ENCODE measurements at places on chromosomes 2 and 18.

DNA sequence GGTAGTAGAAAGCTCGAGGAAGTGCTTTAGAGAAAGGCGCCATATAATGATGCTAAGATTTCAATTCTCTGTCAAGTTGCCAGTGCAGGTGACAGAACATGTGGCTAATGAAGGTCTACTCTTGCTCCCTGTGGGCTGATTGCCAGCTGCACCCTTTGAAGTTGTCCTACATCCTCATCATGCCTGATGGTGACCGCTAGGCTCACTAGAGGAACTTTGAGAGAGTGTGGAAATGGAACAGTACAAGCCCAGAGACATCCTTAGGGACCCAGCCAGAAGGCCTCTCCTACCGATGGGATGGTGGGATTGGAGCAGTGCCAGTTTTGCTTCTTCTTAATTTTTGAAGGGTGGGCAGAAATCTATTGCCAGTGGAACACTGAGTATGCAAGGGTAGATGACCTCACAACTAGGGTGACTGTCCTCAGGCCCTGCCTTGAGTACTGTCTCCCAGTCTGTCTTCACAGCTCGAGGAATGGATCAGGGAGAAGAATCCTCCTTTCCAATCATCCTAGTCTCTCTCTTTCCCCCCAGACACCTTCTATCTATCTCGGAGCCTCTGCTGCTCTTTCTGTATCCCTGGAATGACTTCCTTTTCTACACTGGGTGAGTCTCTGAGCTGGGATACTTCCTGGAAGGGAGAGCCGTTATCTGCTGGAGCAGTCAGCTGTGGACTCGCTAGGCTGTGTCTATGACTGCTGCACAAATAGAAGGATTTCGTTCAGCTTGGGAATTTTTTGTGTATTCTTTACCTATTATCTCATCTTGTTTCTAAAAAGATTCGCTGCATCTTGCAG, 33.5 kb downstream of the LGALSL start:
- peak; percentile 22 for DNase-seq

GRCh38 chr2:224813578-224813977, 97.4 kb upstream of the CCDC195 start:
- no peak for DNase-seq

- no peak for DNase-seq
Measured at GRCh38 chr2:172856606-172857005, 121.0 kb downstream of the RAPGEF4 start.

DNA sequence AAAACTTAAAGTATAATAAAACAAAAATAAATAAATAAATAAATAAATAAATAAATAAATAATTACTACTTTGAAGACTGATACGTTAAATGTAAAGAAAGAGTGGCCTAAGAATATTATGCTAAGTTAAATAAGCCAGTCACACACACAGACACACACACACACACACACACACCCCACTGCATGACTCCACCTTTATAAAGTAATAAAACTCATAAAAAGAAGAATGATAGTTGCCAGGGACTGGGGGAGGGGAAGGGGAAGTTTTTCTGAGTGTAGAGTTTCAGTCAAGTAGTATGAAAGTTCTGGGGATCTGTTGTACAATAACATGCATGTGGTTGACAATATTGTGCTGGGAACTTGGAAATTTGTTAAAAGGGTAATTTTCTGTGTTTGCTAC, 1237.5 kb upstream of the GYPC start:
- no peak for DNase-seq

- DNase-seq, result no peak
Measured at GRCh38 chr18:413233-413632, 87.3 kb downstream of the COLEC12 start.

GRCh38 chr2:171702781-171703556, 15.7 kb downstream of the DYNC1I2 start:
- DNase-seq, result peak; percentile 12

- DNase-seq, result no peak
Measured at GRCh38 chr2:123362671-123363440, 662.2 kb upstream of the CNTNAP5 start.

GRCh38 chr2:99279969-99280695, 20.9 kb downstream of the LYG1 start:
- no peak for DNase-seq

- DNase-seq, result no peak
Measured at GRCh38 chr2:162252153-162252552, 8.9 kb upstream of the FAP start.

GRCh38 chr2:78051480-78051879, 529.3 kb upstream of the LRRTM4 start:
- DNase-seq, result no peak

- DNase-seq, result peak; percentile 79
Measured at GRCh38 chr2:237558961-237559641, 7.3 kb upstream of the PRLH start.

GRCh38 chr2:236577481-236578410, 8.1 kb downstream of the ACKR3 start:
- DNase-seq, result no peak

GRCh38 chr2:103818176-103818575, 1035.7 kb upstream of the POU3F3 start:
- DNase-seq, result no peak

DNA sequence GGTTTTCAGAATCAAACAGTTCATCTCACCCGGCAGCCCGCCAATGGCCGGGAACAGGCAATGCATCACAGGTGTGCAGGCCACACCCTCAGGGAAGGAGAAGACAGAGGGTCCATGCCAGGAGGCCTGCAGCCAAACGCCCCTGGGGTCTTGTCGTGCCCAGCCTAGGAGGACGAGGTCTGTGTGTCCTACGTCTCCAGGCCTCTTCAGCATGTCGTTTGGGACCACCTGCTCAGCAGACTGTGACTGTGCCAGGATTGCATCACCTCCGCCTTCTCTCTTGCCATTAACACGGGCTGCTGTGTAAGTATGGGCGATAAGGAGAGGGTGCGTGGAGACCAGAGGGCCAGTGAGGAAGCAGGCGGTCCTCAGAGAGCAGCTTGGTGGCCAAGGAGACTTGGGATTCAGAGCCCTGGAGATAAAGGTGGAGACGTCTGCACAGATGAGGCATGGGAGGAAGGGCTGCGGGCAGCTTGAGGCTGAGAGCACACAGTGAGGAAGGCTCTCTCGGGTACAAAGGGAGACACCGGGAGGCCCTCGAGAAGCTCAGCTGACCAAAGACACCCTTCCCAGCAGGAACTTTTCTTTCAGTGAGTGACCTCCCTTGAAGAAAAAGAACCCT, 37.4 kb upstream of the KLHL29 start:
- DNase-seq, result no peak

GRCh38 chr2:172328103-172328841, 99.1 kb upstream of the ITGA6 start:
- peak; percentile 61 for DNase-seq

GRCh38 chr2:200107514-200108217, 152.3 kb downstream of the MAIP1 start:
- DNase-seq, result no peak

DNA sequence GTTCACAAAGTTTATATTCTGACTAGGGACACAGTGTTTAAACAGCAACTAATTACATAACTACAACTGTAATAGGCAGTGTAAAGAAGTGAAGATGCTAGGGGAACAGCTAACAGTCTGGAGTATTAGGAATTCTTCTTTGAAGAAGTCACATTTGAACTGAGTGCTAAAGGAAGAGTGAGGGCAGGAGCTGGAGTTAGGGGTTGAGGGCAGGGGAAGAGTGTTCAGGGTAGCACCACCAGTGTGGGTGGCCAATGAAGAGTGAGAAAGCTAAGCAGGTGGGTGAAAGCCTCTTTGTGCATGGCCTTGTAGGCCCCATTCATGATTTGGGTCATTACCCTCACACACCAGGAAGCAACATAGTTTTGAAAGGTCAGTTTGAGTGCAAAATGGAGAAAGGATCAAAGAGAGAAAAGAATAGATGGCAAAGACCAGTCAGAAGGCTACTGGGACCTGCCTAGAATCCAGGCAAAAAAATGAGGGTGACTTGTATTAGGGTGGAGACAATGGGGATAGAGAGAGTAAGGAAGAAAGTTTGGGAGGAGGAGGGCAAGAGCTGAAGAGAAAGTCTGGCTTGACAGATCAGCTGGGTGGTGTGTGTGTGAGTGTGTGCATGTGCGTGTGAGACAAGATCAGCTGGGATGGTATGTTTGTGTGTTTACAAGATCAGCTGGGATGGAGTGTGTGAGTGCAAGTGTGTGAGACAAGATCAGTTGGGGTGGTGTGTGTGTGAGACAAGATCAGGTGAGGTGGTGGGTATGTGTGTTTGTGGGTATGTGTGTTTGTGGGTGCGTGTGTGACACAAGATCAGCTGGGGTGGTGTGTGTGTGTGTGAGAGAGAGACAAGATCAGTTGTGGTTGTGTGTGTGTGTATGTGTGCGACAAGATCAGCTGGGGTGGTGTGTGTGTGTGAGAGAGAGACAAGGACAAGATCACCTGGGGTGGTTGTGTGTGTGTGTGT, 43.6 kb upstream of the AGPS start:
- DNase-seq, result no peak

GRCh38 chr2:203470371-203470770, 64.7 kb downstream of the RAPH1 start:
- DNase-seq, result peak; percentile 30

DNA sequence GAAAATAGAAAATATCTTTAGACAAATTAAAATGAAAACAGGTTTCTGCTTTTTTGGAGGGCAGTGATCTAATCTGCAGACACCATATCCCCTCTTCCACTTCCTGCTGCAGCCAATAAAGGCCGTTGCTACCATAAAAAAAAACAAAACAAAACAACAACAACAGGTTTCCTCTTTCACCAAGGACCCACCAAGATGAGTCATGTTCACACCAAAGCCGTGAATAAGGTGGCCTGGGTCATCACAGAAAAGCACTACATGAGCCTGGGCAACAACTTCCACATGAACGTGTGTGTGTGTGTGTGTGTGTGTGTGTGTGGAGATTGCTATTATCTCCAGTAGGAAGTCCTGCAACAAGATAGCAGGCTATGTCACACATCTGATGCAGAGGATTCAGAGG, 24.8 kb upstream of the TFCP2L1 start:
- DNase-seq, result no peak

DNA sequence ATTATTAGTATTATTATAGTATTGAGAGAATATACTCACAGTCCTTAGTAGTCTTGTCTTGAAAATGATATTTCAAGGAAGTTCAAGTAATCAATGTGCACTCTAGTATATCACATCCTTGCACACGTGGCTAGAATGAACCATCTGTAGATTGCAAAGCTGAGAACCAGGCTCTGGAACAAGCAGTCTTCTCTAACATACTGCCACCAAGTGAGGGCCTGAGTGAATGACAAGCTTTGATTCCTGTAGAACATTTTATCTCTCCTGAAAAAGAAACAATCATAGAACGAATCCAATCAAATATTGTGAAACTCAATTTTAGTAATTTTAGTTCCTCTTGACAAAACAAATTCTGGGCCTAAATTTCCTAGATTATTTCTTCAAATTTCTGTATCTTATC, 55.3 kb upstream of the SULT1C3 start:
- DNase-seq, result peak; percentile 20

- no peak for DNase-seq
Measured at GRCh38 chr2:202066875-202067274, 6.2 kb upstream of the KIAA2012 start.

DNA sequence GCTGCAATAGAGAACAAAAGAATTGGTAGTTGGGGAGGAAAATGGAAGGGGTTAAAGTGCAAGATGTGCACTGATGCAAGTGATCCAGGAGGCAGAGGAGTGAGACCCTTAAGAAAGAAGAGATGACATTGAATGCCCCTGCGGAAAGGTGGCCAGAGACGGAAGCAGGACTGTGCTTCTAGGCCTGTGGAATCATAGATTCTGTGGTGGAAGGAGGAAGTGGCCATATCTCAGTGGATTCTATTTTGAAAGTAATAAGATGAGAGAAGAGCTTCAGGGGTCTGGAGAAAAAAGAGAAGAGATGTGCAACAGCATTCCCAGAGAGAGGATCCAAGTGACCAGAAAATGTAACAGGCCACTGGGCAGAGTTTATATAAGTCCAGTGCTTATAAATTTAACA, 18.6 kb upstream of the GYPC start:
- no peak for DNase-seq

GRCh38 chr2:214995409-214995808, 143.0 kb downstream of the ABCA12 start:
- no peak for DNase-seq

- DNase-seq, result no peak
Measured at GRCh38 chr2:4300616-4301015, 597.2 kb downstream of the DCDC2C start.

- no peak for DNase-seq
Measured at GRCh38 chr2:95060446-95061118, 35.1 kb downstream of the MAL start.

DNA sequence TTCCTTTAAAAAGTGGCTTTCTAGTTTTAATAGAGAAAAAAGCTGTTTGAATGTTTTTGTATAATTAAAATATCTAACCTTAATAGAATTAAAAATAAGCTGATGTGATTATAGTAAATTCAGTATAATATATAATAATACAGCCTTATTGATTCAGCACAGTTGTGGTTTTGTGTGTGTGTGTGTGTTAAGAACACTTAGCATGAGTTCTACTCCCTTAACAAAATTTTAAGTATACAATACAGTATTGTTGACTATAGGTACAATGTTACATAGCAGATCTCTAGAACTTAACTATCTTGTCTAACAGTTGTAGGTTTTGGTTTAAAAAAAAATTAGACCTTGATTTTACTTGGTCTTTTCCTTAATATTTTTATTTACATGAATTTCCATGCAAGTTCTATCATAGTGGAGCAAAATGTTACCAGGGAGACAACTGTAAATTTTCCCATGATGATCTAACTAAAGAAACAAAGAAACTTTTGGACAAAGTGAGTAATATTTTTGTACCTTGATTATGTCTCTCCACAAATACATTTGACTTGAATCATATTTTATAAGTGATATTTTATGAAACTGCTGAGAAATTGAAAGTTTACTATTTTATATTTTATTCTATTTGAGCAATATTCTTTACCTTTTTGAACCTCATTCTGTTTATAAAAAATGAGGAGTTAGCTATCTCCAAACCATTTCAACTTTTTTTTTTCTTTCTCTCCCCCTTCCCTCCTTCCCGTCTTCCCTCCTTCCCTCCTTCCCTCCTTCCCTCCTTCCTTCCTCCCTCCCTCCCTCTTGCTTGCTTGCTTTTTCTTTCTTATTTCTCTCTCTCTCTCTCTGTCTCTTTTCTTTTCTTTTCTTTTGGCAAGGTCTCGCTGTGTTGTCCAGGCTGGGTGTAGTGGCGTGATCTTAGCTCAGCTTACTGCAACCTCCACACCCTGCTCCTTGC, 46.3 kb downstream of the ZC3H6 start:
- DNase-seq, result no peak

- no peak for DNase-seq
Measured at GRCh38 chr2:78873526-78873925, 152.0 kb upstream of the REG3G start.

DNA sequence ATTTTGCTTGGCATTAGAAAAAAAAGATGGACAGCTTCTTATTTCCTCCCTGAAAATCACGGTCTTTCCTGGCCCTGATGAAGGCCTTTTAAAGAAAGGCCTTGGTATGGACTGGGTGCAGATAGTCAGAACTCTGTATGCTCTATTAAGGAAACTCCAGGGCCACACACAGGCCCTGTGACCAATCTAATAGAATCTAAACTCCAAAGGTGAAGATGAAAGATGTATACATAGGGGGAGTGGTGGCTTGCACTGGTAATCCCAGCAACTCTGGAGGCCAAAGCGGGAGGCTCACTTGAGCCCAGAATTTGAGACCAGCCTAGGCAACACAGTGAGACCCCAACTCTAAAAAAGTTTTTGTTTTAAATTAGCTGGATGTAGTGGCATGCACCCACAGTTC, 37.3 kb downstream of the OXER1 start:
- DNase-seq, result no peak
